ENCODE measurements at places on chromosomes 7 and 10.
A peak's percentile ranks its signal among the peaks of the same experiment; 100 is the strongest.

- peak; percentile 55 for DNase-seq
These were observed 236.2 kb upstream of the KLF14 start for GRCh38 chr7:130970196-130970595.

- peak; percentile 38 for DNase-seq
These were observed 187.9 kb downstream of the GATA3 start for GRCh38 chr10:8242295-8242872.

DNA sequence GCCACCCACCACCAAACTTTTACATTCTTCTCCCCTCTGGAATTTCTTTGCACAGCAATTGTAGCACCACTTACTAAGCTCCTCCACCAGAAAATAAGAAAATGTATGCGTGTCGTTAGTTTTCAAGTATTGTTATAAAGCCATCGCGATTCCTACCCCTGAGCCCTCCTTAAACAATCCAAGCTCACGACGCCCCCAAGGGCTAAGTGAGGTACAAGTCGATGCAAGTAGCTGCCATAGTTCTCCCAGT, 1.3 kb downstream of the FRAT2 start:
- no peak for DNase-seq

- DNase-seq, result no peak
These were observed 108.7 kb downstream of the GFRA1 start for GRCh38 chr10:116164291-116164690.

GRCh38 chr7:130553398-130554029, 61.6 kb downstream of the MEST start:
- no peak for DNase-seq

GRCh38 chr7:35727571-35727970, 32.6 kb upstream of the HERPUD2 start:
- DNase-seq, result peak; percentile 63

GRCh38 chr7:87398446-87398845, 53.0 kb downstream of the CROT start:
- DNase-seq, result no peak

GRCh38 chr10:48287417-48288391, 13.2 kb upstream of the FRMPD2 start:
- DNase-seq, result no peak

DNA sequence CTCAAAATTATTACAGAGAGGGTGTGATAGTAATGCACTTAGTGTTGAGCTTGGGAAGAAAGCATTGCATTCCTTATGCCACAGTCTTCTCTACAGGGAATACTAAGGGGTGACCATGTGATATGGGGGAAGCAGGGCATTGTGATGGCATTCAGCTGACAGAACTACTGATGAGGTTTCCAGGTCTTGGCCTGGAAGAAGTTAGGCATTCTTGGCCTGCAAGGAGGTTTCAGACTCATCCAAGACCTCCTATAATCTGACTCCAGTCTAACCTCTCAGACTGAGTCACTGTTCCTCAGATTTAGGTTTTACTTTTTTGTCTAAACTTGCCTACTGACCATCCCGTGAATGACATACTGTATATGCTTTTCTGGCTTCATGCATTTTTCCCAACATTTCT, 7.9 kb downstream of the STMP1 start:
- no peak for DNase-seq

DNA sequence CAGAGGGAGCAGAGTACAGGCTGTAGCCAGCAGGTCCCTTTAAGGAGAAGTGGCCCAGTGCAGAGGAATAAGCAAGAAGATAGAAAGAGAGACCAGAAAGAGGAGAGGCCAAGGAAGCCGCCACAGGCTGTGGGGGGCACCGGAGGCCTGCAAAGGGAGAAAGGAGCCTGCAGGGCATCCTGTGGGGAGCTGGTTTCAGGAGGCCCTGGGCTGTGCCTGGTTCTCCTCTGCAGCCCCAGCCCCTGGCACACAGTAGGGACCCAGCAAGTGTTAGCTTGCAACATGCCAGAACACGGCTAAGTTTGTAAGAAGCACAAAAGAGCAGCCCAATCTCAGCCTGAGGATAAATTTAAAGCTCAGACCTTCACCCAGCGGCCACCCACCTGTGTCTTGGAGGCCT, 12.3 kb upstream of the C10orf71 start:
- DNase-seq, result no peak

GRCh38 chr10:93463723-93464476, 18.2 kb downstream of the MYOF start:
- DNase-seq, result no peak

- no peak for DNase-seq
These were observed 74.1 kb downstream of the DOCK1 start for GRCh38 chr10:126979311-126979710.

DNA sequence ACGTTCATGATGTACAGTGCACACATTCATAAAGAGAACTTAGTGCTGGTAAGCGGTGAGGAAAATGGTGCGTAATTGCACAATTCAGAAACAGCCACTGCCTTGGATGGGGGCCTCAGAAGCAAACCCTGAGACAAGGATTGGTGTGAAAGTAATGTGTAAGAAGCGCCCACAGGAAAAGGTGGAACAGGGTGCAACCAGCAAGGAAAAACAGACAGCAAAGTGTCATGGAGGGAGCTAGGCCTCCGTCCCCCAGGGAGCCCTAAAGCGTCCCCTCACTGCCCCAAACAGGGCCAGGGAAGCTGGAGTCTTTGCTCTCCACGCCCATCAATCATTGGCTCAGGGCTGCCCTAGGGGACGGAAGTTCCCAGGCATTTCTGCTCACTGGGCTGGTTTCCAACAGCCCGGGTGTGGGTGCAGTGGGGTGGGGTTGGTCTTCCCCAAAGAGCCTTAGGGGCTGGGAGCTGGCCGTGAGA, 9.6 kb upstream of the C10orf105 start:
- no peak for DNase-seq

DNA sequence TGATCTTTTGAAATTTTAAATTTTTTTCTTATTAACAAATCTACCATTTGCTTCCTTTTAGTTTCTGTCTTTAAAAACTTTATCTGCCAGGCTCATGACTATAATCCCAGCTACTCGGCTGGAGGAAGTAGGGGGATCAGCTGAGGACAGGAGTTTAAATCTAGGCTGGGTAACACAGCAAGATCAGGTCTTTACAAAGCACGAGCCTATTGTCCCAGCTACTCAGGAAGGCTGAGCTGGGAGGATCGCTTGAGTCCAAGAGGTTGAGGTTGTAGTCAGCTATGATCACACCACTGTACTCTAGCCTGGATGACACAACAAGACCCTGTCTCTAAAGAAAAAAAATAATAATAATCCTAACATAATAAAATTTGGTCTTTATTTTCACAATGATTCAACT, 17.5 kb downstream of the DPY19L1 start:
- DNase-seq, result no peak

DNA sequence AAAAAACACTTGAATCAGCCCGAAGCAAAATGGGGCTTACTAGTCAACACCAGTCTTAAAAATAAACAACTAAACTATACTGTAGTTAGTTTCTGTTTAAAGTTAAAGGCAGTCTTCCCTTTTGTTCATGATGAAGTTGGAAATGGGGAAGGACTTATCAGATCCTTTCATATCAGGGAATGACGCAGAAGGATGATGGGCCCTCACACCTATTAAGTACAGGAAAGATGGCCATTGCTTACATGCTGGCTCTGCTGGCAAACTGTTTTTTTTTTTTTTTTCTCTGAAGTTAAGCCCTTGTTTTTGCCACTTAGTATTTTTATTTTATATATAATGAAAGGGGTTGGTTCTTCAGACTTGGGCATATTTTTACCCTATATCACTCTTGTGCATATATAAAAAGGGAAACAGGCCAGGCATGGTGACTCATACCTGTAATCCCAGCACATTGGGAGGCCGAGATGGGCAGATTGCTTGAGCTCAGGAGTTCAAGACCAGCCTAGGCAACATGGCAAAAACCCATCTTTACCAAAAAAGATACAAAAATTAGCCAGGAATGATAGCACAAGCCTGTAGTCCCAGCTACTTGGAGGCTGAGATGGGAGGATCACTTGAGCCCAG, 16.6 kb upstream of the NRBF2 start:
- DNase-seq, result no peak

DNA sequence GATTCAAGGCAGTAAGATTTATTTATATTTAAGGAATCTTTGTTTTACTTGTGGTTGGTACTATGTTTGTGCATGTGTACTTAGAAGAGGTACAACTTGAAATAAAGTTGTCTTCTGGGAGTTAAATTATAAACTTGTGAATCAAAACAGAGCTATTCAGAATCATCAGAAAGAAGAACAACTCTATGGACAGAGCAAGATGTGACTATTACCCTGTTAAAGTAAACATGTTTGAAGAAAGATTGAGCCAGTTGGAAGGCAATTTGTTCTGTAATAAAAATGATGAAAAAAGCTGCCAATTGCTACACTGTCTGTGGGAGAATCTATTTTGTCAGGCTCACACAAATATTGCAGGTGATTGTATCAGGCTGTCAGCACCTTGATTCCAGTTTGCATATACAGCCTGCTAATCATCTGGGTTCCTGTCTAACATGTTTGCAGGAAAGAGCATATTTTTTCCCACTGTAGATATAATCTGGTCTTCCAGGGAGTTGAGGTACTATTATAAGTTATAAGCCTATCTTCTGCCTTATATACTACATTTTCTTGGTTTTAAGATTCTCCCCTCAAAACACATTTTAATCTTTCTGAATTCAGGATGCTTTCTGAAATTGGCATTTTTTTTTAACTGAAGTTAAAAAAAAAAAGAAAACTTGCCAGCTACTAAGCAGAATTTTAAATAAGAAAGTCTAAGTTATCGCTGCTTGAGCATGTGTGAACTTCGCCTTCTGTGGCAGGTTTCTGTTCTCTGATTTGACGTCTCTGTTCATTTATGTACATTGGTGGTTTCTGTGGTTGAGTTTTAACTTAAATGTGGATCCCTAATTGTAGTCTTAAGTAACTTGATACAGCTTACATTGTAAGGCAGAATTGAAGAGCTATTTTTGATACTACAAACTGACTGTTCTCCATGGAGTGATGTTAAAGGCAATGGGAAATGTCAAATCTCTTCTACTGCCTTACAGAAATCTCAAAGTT, 46.0 kb downstream of the ZNRF2 start:
- DNase-seq, result peak; percentile 62

GRCh38 chr10:63738410-63738809, 217.2 kb downstream of the REEP3 start:
- no peak for DNase-seq

GRCh38 chr7:31054608-31055278, 2.6 kb downstream of the ADCYAP1R1 start:
- no peak for DNase-seq

- peak; percentile 86 for DNase-seq
These were observed 105.8 kb downstream of the ELMO1 start for GRCh38 chr7:37342688-37343471.

GRCh38 chr7:49805371-49806007, 32.1 kb downstream of the VWC2 start:
- no peak for DNase-seq

DNA sequence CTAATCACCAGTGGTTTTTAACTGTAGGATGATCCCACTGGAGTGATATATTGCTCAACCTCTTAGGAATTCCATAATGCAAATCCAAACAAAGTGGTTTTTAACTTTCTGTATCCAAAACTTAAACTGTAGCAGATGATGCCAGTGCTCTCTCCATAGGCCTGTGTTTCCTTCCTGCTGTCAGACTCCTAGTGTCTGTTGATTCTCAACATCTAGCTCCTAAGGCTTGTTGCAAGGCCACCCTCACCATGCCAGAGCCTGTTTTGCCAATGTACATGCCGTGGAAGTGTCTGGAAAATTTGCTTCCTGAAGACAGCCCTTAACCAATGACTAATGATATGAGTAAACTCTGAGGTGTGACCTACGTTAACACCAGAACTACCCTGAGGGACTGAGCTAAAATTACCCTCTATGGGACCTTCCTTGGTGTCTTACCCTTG, 39.3 kb downstream of the C1GALT1 start:
- DNase-seq, result no peak

GRCh38 chr7:44148961-44149536, 7.9 kb upstream of the MYL7 start:
- no peak for DNase-seq

GRCh38 chr7:135803143-135803542, 54.5 kb upstream of the FAM180A start:
- DNase-seq, result no peak
